ENCODE measurements at places on chromosomes 1 and 21.

DNA sequence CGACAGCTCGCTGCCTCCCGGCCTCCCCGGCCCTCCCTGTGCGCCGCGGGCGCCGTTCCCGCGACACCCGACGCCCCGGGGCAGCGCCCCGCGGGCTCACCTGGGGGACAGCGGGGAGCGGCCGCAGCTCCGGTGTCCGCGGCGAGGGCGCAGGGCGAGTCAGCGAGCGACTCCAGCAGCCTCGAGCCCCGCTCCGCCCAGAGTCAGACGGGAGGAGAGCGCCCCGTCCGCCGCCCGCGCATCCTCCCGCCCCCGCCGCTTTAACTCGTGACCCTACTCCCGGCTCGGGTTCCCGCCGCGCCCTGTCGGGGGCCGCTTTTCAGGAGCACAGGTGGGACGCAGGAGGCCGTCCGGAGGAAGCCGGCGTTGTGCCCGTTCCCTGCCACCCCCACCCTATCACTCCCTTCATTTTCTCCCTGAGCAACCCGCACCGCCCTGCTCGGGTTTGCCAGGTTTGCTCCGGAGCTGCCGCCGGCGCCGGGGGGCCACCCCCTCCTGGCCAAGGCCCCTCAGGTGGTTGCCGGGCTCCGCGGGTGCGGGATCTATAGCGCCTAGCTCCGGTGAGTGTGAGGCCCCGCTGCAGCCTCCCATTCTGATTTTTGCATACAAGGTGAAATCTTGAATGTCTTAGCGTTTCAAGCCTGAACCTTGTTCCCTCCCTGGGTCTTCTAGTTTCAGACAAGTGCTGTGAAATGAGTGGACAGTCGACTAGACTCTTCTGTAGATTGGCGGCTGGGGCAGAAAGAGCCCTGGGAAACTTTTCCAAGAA, at the start of gene MCOLN3:
TSS of gene MCOLN3 (minus strand) at position 205 of the 769 bp plus-strand sequence. CDS start 3,140 bp downstream, outside the sequence.
- DNase-seq: no peak

DNA sequence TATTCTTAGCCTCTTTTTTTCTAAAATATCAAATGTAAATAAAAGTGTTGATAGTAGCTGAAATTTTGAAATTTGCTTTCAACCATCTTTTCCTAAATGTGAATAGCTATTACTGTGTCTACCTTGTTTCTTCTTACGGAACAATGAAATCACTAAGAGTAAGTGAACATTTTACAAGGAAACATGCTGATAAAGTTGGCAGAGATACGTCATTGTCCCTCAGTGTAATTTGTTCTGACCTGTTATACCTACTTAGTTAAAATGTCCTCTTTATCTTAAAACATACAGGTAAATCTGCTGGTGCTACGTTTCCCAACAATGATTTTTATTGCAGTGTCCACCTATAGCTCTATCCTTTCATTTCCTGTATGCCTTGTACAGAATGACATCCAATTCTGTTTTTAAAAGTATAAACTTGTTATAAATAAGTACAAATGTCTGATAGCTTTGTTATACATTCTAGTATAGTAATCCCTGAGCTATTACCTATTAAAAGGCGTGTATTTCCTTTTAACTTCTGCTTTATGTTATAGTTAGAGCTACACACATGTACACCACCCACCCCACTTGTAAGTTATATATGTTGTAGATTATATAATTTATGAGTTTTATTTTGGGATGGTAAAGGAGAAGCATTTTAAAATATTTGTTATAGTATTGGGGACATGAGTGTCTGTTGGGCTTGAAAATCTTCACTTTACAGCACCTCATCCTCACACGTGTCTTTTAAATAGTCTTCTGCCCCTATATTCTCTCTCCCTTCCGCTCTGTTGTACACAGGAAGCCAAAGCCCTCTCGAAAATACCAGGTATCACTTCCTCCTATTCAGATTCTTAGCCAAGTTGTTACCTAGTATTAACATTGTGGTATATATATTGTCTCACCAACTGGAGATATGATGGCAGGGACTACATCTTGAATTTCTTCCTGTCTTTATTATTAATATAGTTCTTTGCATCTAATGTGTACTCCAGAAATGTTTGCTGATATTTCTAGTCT, 25.2 kb downstream of the LAMC1 start:
- DNase-seq: peak; percentile 86

- no peak for DNase-seq
These were observed 124.9 kb upstream of the TNFSF4 start for GRCh38 chr1:173332026-173332425.

GRCh38 chr1:207054491-207054890, 1.4 kb downstream of the PFKFB2 start:
- no peak for DNase-seq

DNA sequence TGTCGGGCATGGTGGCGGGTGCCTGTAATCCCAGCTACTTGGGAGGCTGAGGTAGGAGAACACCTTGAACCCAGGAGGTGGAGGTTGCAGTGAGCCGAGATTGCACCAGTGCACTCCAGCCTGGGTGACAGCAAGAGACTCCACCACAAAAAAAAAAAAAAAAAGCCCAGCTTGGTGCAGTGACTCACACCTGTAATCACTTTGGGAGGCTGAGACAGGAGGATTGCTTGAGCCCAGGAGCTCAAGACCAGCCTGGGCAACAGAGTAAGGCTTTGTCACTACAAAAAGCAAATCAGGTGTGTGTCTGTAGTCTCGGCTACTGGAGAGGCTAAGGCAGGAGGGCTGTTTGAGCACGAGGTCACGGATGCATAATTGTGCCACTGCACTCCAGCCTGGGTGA, 5.0 kb upstream of the H6PD start:
- no peak for DNase-seq

GRCh38 chr1:197600751-197601150, 174.5 kb downstream of the DENND1B start:
- no peak for DNase-seq

- no peak for DNase-seq
These were observed 810.6 kb upstream of the ADGRL4 start for GRCh38 chr1:79817031-79817560.

DNA sequence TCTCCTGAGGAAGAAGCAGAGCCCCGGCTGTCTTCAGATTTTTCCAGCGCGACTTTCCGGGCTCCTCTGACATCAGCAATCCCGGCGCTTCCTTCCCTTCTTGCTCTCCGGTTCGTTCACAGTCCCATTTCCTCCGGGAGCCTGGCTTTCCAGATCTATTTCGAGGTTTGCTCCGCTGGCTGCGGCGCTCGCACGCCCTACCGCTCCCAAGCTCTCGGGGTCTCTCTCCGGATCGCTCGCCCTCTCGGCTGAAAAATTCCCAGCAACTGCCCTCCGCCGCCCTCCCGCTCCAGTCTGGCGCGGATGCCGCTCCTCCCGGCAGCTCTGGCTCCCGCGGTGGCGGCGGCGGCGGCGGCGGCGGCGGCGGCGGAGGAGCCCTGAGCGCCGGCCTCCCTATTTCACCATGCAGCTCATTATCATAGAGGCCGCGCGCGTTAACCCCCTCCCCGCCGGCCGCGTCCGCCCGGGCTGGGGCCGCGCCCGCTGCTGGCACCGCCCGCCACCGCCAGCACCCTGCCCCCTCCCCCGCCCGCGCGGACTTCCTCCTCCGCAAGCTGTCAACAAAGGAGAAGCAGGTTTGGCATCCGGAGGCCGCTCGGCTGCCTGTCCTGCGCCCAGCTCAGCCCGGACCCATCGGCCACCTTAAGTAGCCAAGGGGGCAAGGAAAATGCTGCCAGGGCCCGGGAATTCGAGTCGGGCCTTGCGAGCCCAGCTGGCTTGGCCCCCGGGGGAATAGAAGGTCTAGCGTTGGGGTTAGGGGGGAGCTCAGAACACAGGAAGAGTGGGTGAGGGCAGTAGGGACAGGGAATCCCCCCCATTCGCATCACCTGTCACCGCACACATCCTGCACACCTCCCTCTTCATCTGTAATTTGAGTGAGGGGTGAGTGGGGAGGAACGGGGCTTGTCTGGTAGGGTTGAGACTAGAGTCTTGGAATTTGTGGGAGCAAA, at the start of gene PLXNA2:
TSS of gene PLXNA2 (minus strand) at position 418 of the 950 bp plus-strand sequence. CDS start 26,462 bp downstream, outside the sequence.
- peak; percentile 76 for DNase-seq

DNA sequence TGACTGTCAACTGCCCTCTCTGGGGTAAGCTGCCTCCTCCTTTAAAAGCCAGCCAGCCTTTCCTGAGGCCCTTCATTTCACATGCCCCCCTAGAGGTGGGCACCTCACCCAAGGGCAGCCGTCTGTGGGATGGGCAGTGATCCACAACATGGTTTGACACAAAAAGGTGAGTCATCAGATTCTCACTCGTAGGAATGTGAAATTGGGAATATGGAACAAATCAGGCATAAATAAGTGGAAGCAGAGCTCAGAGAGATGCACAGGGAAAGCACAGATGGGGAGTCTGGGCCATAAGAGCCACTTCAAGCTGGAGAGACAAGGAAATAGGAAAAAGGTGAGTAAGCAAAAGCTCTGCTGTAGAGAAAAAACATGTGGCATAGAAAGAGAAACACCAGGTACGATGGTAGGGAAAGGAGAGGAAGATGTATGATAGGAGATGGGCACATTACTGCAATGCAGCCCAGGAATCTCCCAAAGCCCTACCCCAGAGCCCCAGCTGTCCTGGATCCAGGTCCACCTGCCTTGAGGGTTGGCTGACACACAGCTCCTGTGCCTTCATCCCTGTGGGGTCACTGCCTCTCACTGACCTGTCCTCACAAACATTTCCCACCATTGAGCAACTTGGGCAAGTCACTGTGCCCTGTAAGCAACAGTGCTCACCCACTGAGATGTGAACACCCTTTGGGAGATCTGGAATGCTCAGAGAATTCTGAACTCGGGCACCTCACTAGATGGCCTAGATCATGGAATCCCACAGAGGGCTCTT, 86.6 kb downstream of the ASTN1 start:
- no peak for DNase-seq

DNA sequence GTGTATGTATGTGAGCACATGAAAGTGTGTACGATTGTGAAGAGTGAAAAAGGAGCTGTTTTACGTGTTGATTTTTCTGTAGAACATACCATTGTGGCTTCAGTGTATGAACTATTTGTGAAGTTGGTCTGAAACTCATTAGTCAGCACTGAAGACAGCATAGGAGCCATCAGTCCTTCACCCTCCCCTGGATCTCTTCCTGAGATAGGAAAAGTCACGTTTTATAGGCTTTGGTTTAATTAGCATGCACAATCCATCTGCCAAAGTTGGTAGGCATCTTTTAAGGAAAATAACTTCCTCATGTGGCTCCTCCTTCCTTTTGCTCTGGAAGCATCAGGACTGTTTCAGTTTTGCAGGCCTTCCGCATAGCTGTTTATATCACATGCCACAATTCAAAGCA, 1.4 kb upstream of the RABIF start:
- DNase-seq: no peak

DNA sequence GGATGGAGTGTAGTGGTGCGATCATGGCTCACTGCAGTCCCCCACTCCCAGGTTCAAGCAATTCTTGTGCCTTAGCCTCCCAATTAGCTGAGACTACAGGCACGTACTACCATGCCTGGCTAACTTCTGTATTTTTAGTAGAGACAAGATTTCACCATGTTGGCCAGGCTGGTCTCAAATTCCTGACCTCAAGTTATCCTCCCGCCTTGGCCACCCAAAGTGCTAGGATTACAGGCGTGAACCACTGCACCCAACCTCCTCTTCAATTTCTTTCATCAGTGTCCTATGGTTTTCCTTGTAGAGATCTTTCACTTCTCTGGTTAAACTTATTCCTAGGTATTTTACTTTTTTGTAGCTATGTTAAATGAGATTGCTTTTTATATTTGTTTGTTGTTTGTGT, 10.7 kb upstream of the MAST2 start:
- DNase-seq: no peak

- no peak for DNase-seq
These were observed 36.0 kb downstream of the SEC16B start for GRCh38 chr1:177933881-177934280.

DNA sequence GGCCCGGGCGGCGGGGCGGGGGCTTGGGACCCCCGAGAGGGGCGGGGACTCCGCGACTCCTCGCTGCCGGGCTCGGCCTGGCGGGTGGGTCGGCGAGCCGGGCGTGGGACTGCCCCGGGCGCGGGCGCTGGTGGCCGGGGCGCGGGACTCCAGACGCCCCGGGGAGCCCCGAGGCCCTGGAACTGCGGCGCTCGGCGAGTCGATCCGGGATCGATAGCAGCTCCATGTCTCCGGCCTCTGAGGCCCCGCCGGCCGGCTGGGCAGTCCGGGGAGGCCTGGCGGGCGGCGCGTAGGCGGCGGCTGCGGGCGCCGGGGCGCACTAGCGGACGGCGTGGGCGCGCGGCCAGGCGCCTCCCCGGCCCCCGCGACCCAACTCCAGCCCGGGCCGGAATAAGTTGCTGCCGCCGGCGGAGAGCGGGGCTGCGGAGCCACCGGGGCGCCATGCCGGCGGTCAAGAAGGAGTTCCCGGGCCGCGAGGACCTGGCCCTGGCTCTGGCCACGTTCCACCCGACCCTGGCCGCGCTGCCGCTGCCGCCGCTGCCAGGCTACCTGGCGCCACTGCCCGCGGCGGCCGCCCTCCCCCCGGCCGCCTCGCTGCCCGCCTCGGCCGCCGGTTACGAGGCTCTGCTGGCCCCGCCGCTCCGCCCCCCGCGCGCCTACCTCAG, 400 bp downstream of the SAMD11 start:
- no peak for DNase-seq

GRCh38 chr1:86795316-86795715, 90.9 kb downstream of the SH3GLB1 start:
- no peak for DNase-seq

DNA sequence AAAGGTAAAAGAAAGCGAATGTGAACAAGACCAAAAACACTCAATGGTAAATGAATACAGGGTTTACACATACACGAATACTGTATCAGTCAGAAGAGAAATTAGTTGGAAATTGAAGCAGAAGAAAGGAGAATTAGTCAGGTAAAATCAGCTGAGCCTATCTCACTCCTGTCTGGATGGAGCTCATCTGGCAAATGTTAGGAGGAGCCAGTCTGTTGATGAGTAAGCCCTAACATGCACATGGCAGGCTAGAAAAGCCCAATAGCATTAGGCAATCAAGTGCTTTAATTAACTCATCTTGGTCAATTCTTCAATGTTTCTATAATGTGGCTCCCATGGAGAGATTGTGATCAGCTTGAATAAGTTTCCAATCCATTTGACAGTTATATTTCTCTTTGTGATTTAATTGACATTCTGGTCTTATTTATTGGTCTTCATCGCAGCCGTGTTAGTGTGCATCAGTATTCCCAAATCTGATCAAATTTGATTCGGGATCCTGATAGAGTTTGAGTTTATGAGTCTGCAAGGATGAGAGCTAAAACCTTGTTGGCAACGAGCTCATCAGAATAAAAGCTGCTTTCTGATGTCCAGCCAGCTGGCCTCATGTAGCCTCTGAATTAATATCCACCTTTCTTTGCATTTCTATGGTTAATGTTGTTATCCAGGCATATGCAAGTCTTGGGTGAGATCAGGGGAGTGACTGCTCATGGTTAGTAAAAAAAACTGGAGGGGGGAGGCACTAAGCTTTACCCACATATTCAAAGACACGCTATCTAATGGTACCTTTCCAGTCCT, 22.1 kb upstream of the KCNA10 start:
- no peak for DNase-seq

All from Karpas-422 (cell line).